Stimulated activated CD8-positive, alpha-beta memory T cell treated with anti-CD3 and anti-CD28 coated beads, Interleukin-4, amount 100 ng/mL, for 1 hour (primary cell): ENCODE measurements at places on chromosomes 6 and 20.

GRCh38 chr20:41242807-41243206 is 74.7 kb downstream of the ZHX3 start:
- DNase-seq: no peak

GRCh38 chr20:926670-927069 is 10.5 kb upstream of the ANGPT4 start:
- DNase-seq: no peak

DNA sequence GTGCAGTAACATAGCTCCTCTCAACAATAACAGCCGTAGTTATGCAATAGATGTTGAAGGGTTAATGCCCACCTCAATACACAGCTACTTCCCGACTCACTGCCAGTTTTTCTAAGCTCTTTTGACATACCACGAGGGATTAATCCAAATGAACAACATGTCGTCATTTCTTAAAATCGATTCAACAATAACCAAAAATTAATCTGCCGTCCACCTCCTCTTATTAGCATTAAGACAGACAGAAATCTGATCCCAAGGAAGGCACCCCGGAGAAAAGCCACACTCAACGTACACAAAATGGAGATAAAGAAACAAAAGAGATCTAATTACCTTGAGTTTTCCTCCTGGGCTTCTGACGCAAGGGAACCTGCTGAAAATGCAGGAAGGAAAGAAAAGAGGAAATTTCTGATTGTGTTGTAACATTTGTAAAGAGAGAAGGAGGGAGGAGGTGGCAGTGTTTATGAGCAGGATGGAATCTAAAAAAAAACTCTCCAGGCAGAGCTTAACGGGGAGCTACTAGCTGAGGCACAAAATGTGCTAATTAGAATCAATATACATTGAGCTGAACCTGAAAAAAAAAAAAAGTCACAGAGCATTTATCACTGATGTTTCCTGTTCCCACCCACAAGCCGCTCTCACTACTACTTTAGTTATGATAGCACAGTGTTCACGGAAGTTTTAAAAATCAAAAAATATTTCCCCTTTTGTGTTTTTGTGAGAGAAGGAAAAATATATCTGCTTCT is 109.3 kb downstream of the IPCEF1 start:
- no peak for DNase-seq

- no peak for DNase-seq
Observed at GRCh38 chr6:34709386-34709785, 12.8 kb upstream of the ILRUN start.

DNA sequence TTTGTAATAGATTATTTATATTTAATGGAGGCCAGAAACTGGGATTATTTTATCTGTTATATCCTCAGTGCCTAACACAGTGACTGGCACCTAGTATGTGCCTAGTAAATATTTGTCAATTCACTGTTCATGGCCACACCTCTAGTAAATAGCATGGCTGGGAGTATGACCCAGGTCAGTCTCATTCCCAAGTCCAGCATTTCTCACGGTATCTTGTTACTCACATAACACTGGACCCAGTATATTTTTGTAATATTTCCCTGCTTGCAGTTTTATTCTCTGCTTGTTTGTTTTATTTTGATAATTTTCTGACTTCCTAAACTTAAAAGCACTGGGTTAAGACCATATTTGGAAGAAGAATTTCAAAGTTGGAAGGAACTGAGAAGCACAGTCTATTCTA is 47.7 kb downstream of the CTNNBL1 start:
- DNase-seq: no peak

DNA sequence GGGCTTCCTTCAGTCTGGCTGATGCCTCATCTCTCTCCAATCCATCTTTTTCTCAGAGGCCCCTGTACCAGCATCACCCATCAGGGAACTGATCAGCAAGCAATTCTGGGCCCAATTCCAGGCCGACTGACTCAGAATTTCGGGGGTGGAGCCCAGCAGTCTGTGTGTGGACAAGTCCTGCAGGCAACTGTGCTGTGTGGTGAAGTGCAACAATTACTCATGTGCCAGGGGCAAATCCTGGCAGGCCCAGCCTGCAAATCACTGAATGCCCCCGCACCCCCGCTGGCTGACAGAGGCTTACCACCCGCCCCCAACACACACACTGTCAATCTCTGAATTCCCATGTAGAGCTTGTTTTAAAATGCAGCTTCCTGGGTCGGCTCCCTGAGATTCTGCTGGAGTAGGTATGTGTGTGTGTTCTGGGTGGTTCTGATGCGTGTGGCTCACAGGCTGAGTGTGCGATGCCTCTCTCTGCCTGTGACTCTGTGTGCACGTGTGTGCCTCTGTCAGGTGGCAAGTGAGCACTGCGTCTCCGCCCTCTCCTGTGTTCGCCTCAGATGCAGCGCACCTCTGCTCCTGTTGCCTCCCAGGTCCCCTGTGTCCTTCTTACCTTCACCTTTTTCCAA is 45.4 kb downstream of the SSR1 start:
- no peak for DNase-seq

DNA sequence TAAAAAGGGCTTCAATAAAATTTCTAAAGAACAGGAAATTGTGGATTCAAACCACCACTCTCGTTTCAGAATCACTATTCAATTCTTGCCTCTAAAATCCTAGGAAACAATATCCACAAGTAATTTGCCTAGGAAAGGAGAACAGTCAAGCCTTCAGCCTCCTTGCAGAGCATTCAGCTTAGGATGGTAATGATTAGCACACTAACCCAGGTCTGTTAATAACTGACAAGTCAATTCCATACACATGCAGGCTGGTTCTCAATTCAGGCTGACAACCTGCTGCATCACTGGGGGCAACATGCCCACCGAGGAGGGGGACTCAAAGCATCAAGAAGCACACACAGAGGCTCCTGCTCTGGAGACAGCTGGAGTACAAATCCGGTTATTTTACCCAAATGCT is 57.6 kb downstream of the GMDS start:
- no peak for DNase-seq

DNA sequence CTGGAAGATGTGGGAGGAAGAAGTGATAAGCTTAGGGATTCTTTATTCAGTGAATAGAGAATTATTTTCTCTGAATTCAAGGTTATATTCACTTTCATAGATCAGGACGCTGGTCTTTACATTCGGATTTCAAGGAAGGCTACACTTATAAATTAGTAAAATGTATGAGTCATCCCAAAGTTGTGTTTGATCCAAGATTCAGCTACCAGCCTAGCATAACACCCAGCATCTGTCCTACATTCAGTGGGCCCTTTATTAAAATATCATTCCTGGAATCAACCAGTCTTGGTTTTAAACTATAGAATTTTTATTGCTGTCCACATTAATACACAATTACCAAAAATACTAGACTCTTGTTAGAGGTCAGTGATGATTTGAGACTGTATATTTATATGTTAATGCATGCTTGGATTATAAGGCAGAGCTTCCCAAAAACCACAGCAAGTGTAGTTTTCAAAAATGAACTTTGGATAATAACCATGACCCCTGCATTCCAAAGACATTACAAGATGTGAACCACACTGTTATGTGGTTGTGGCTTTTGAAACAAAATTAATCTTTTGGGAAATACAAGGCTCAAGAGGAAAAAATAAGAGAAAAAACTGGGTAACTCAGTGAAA is 210.7 kb upstream of the CNR1 start:
- DNase-seq: no peak

DNA sequence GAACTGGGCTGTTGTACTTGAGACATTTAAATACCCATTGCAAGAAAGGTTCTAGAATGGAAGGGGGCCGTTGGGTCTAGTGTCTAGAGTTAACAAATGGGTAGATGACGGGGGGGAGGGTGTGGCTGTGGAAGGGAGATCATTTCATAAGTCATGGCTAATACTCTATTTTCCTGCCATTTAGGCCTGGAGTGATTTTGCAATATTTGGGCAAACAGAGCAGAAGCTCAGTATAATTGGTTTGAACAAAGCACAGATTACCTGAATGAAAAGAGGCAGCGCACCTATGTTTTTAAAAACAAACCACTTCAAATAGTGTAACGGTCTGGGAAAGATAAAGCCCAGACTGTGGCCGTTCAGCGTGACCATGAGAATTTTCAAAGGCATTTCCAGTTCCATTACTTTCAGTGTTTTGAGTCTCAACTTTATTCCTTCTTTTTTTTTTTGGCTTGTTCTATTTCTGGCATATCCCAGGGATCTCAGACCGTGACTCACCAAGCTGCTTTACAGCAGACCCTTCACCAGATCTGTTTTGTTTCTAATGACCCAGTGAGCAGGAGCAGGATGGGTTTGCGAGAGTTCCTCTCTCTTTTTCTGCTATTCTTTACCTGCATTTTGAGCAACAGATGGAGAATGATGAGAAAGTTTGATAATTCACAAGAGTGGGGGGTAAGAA is 73.7 kb downstream of the LYRM2 start:
- DNase-seq: no peak
